ENCODE measurements at places on chromosomes 3 and 15.

- H3K27me3 ChIP-seq: no peaks in the 10 kb centered on the region
- no peak overlapping the region for H3K27ac ChIP-seq
- H3K4me3 ChIP-seq: no peak overlapping the region
- H3K4me1 ChIP-seq: peaks cover 2% of the 10 kb centered on the region
- DNase-seq: no peak
- peaks cover 7% of the 10 kb centered on the region for H3K36me3 ChIP-seq
Observed at GRCh38 chr15:100526027-100526481, 2.7 kb downstream of the CERS3 start.

DNA sequence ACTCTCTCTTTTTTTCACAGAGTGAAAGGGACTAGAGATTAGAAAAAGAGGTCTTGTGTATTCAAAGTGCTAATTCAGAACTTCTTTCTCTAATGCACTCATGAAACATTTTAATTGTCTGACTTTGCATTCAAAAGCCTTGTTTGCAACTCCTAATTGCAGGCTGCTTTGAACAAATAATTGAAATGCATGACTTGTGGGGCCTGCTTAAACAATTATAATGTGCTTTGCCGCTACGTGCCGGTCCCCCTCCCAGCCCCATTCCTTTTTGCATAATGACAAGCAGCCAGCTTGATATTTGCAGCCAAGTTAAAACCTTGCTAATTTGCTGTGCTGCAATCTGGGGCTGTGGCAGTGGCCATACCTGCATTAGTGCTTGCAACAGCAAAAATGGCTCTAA is 114.5 kb downstream of the FOXB1 start:
- H3K27me3 ChIP-seq: peaks cover 9% of the 10 kb centered on the region
- H3K36me3 ChIP-seq: no peaks in the 10 kb centered on the region
- no peak overlapping the region for H3K27ac ChIP-seq

DNA sequence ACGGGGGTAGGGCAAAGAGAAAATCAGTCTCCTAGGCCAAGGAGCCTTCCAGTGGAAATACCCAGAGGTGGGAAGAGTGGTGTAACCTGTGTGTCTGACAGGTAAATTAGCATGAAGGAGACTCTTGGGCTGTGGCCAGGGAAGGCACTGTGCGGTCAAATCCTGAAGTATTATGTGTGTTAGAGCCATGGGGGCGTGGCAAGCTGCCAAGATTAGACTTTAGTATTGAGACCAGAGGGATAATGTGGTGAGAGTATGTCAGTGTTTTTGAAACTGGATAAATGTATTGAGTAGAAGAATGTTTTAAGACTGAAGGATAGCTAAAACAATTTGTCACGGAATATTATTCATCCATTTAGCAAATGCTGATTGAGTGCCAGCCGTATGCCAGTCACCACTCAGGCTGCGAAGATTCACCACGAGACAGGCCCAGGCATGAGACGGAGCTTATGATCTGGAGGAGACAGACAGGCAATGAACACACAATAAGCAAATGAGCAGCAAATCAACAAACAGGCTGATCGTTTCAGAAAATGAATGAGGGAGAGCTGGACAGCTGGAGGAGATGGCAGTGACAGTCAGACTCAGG is 445.9 kb downstream of the MCTP2 start:
- H3K4me3 ChIP-seq: no peak overlapping the region
- H3K4me1 ChIP-seq: no peaks in the 10 kb centered on the region
- H3K36me3 ChIP-seq: no peaks in the 10 kb centered on the region
- no peak overlapping the region for H3K27ac ChIP-seq
- peaks cover 10% of the 10 kb centered on the region for H3K27me3 ChIP-seq

DNA sequence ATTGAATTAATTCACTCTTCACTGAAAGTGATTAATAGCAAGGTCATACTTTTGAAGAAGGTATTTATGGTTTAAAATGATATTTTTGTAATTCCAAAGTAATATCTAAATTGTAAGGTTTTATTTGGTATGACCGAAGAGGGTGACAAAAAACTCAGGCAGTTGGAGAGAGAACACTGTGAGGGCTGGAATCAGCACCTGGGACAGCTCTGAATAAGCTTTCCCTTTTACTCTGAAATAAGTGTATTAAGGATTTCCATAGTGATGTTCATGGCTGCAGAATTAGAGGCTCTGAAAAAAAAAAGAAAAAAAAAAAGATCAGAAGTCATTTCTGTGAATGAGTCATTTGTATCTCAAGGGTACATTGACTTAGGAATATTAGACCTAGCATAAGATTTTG is 299.5 kb downstream of the IL5RA start:
- H3K36me3 ChIP-seq: no peaks in the 10 kb centered on the region
- H3K27ac ChIP-seq: no peak overlapping the region
- no peaks in the 10 kb centered on the region for H3K27me3 ChIP-seq
- H3K4me1 ChIP-seq: no peaks in the 10 kb centered on the region
- no peak for DNase-seq

GRCh38 chr3:195770081-195770840 is 41.5 kb downstream of the MUC4 start:
- H3K4me1 ChIP-seq: peaks cover 2% of the 10 kb centered on the region
- peak; percentile 47 for DNase-seq
- no peaks in the 10 kb centered on the region for H3K36me3 ChIP-seq
- no peaks in the 10 kb centered on the region for H3K27me3 ChIP-seq
- H3K27ac ChIP-seq: no peak overlapping the region
- H3K4me3 ChIP-seq: no peak overlapping the region

- peaks cover 17% of the 10 kb centered on the region for H3K4me1 ChIP-seq
- no peaks in the 10 kb centered on the region for H3K36me3 ChIP-seq
- no peak overlapping the region for H3K27ac ChIP-seq
- no peak overlapping the region for H3K4me3 ChIP-seq
Observed at GRCh38 chr15:59587085-59587826, 24.3 kb upstream of the GCNT3 start.

- H3K4me3 ChIP-seq: no peak overlapping the region
- H3K4me1 ChIP-seq: peaks cover 8% of the 10 kb centered on the region
- DNase-seq: no peak
- no peaks in the 10 kb centered on the region for H3K27me3 ChIP-seq
Observed at GRCh38 chr15:90701880-90702630, 15.1 kb upstream of the BLM start.

GRCh38 chr3:33865133-33865532 is 66.7 kb downstream of the PDCD6IP start:
- peaks cover 15% of the 10 kb centered on the region for H3K36me3 ChIP-seq
- H3K4me3 ChIP-seq: no peak overlapping the region
- no peak for DNase-seq
- no peaks in the 10 kb centered on the region for H3K27me3 ChIP-seq
- H3K4me1 ChIP-seq: peaks cover 2% of the 10 kb centered on the region

- peaks cover 43% of the 10 kb centered on the region for H3K27me3 ChIP-seq
- H3K4me1 ChIP-seq: no peaks in the 10 kb centered on the region
- no peak overlapping the region for H3K27ac ChIP-seq
- no peak for DNase-seq
Observed at GRCh38 chr15:34818526-34818925, 23.2 kb upstream of the ACTC1 start.

DNA sequence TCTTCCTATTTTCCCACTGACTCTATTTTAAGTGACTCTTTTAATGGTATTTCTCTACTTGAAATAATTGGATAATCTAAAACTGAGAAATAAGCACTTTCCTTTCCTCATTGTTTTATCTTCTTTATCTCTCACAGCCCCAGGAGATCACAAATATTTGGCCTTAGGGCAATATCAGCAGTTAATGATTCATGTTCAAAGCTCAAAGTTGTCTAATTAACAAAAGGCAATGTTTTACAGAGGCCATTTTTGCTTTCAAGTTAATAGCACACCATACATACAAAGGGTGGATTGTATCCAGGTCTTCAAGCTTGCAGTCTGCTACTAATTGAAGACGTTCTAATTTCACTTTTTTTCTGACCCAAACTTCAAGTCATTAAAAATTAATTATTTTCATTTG is 120.1 kb downstream of the LRRN1 start:
- no peaks in the 10 kb centered on the region for H3K27me3 ChIP-seq
- no peak overlapping the region for H3K4me3 ChIP-seq
- H3K27ac ChIP-seq: no peak overlapping the region
- DNase-seq: no peak
- H3K36me3 ChIP-seq: no peaks in the 10 kb centered on the region

DNA sequence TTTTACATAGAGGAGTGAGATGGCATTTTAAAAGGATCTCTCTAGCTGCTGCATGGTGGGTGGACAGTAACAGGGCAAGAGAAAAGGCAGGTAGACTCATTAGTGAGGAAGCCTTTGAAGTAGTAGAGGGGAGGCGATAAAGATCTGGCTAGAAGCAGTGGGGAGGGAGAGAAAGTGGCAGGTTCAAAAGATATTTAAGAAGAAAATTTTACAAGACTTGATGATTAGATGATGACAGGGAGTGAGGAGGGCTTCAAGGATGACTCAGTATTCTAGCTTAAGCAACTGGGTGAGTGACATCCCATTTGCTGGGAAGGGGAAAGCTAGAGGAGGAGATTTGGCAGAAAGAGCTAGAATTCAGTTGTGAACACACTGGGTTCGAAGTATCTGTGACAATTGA is 3.8 kb upstream of the BRPF1 start:
- peaks cover 3% of the 10 kb centered on the region for H3K36me3 ChIP-seq
- H3K4me1 ChIP-seq: peaks cover 33% of the 10 kb centered on the region
- peak overlapping the region; percentile 75 for H3K27ac ChIP-seq
- H3K27me3 ChIP-seq: peaks cover under 1% of the 10 kb centered on the region

- no peaks in the 10 kb centered on the region for H3K36me3 ChIP-seq
- DNase-seq: no peak
- H3K4me3 ChIP-seq: no peak overlapping the region
- peaks cover 6% of the 10 kb centered on the region for H3K4me1 ChIP-seq
- no peak overlapping the region for H3K27ac ChIP-seq
- H3K27me3 ChIP-seq: peaks cover 5% of the 10 kb centered on the region
Observed at GRCh38 chr15:40852529-40852928, 8.7 kb downstream of the SPINT1 start.

DNA sequence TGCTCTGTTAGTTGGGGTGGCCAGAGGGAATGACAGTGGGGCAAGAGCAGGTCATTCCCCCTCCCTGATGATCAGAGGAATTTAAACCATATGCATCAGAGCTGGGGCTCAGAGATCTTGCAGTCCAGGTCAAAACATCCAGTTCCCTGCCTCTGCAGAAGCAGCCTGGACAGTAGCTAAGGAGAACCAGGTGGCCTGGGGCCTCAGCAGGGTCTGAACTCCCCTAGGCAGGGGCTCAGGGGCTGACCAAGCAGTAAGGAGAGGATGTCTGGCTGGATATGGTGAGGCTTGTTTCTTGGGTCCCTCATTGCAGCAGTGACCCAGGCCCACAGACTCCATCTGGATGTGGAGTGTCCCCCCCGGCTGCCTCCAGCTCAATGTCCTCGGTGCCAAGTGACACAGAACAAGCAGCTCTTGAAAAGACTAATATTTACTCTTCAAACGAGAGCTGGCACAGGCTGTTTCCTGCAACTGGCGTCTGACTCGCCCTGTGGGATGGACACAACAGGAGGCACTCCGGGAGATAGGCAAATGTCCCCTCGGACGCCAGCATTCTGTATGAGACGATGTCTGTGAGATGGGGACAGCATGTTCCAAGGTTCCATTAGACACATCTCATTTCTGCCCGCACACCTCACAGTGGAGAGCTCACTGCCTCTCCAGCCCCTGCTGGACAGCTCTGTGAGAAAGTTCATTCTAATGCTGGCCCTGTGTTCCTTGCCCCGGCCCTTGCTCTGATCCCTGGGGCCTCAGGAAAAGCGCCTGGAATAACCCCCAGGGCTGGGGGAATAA is 37.1 kb downstream of the SEC22C start:
- no peaks in the 10 kb centered on the region for H3K4me1 ChIP-seq
- DNase-seq: no peak
- peaks cover 3% of the 10 kb centered on the region for H3K36me3 ChIP-seq
- no peak overlapping the region for H3K4me3 ChIP-seq
- peaks cover 3% of the 10 kb centered on the region for H3K27me3 ChIP-seq

GRCh38 chr3:2656806-2657777 is 453.1 kb downstream of the IL5RA start:
- no peaks in the 10 kb centered on the region for H3K4me1 ChIP-seq
- no peak for DNase-seq
- no peak overlapping the region for H3K4me3 ChIP-seq

- no peak overlapping the region for H3K4me3 ChIP-seq
- no peak for DNase-seq
- no peak overlapping the region for H3K27ac ChIP-seq
- H3K36me3 ChIP-seq: peaks cover 36% of the 10 kb centered on the region
- H3K27me3 ChIP-seq: no peaks in the 10 kb centered on the region
Observed at GRCh38 chr15:60391722-60392315, 6.0 kb downstream of the ANXA2 start.

- peaks cover 26% of the 10 kb centered on the region for H3K4me1 ChIP-seq
- DNase-seq: no peak
- H3K27ac ChIP-seq: peak overlapping the region; percentile 74
- peaks cover 24% of the 10 kb centered on the region for H3K36me3 ChIP-seq
- peak overlapping the region; percentile 52 for H3K4me3 ChIP-seq
Observed at GRCh38 chr3:67685499-67685898, 31.1 kb upstream of the SUCLG2 start.

DNA sequence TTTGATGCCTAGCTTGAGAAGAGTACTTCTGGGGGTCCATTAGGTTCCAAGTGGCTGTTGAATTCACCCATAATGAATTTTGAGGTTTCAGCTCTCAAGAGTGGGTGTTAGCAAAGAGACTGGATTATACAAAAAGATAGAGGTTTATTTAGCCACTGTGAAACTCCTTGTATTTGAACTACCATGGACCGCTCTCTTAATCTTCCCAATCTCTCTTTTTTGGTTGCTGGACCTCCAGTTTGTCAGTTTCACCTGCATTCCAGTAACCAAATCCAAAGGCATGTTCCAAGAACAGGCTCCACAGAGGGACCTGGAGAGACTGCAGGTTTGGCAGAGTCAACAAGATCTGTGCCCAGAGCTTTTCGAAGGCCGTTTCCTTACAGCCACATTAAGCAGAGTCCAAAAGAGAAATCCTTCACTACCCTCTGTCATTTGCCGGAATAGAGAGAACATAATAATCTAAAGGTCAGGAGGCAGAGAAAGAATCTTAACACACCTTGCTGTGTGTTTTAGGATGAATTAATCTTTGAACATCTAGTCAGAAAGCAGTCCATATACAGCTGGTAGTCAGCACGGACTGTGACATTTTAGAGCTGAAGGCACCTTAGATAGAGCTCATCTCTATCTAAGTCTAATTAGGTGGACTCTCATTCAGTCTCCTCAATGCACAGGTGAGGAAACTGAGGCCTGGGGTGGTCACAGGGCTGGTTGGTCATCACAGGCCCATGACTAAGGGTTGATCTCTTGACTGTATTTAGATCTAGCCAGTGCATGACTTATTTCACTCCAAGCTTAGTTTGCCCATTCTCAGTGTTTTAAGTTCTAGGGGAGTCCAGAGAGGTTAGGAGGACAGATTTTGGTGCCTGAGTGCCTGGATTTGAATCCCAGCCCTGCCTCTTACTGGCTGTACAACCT is 1.3 kb downstream of the ABHD2 start:
- no peak overlapping the region for H3K4me3 ChIP-seq
- no peaks in the 10 kb centered on the region for H3K27me3 ChIP-seq
- peaks cover 11% of the 10 kb centered on the region for H3K36me3 ChIP-seq
- no peak for DNase-seq

DNA sequence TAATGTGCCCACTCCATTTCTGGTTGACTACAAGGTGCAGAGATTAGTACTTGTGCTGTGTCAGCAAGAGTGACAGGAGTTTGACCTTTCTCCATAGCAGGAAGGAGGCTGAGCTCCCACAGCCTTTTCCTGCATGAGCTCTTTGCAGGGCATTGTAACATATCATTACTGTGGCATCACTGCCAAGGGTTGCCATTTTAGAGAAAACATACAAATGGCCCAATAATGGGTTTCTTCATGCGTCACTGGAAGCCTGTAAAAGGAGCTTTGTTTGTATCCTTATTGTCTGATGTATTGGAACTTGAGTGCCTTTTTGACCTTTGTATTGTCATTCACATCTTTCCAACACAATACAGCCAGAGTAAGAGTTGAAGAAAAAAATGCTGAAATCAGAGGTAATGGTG is 323.0 kb upstream of the CDIN1 start:
- H3K4me3 ChIP-seq: no peak overlapping the region
- no peaks in the 10 kb centered on the region for H3K36me3 ChIP-seq
- no peaks in the 10 kb centered on the region for H3K27me3 ChIP-seq
- no peaks in the 10 kb centered on the region for H3K4me1 ChIP-seq

All from activated naive CD8-positive, alpha-beta T cell treated with anti-CD3 and anti-CD28 coated beads, Interleukin-2, amount 10 ng/mL, durations not matched to agents 7 days and 5 days (primary cell).